ENCODE measurements at places on chromosomes 7 and 10. TPM values are rescaled to one million over a fixed set of nuclear protein-coding genes. Genes with fewer than 3 reads are reported as not detected.

DNA sequence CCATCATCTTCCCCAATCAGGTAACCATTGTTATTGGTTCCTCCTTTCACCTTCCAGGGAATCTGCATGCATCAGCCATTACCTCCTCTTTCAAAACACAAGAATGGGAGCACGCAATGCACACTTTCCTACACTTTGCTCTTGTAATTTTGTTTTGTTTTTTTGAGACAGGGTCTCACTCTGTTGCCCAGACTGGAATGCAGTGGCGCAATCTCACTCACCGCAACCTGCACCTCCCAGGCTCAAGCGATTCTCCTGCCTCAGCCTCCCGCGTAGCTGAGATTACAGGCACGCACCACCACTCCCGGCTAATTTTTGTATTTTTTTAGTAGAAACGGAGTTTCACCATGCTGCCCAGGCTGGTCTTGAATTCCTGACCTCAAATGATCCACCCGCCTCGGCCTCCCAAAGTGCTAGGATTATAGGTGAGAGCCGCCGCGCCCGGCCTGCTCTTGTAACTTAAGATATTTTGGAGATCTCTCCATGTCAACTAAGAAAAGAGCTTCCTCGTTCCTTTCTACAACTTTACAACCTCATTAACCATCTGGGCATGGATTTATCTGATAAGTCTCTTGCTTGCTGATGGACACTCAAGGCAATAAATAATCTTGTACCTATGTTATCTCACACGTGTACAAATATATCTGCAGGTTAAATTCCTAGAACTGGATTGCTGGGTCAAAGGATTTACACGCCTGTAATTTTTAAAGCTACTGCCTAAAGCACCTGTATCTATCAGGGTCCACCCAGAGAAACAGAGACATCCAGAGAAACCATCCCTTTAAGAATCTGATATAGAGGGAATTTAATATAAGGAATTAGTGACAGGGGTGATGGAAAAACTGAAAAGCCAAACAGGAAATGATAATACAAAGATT, 4.2 kb downstream of the CYTH3 start:
- no peak overlapping the region for H3K4me3 ChIP-seq
- DNase-seq: no peak
- peak overlapping the region; percentile 46 for H3K27ac ChIP-seq
- no peaks in the 10 kb centered on the region for H3K27me3 ChIP-seq
- H3K36me3 ChIP-seq: no peaks in the 10 kb centered on the region

DPYSL4 gene
- total RNA-seq: 2.1 TPM

CPN1 gene
- not detected for total RNA-seq

- H3K4me1 ChIP-seq: no peaks in the 10 kb centered on the region
- DNase-seq: no peak
- H3K27ac ChIP-seq: no peak overlapping the region
- H3K4me3 ChIP-seq: no peak overlapping the region
Measured at GRCh38 chr7:1961701-1962276, 271.0 kb downstream of the MAD1L1 start.

- no peak for DNase-seq
- H3K27ac ChIP-seq: no peak overlapping the region
- H3K4me3 ChIP-seq: no peak overlapping the region
- no peaks in the 10 kb centered on the region for H3K4me1 ChIP-seq
Measured at GRCh38 chr7:97772045-97772901, 40.4 kb downstream of the TAC1 start.

- no peaks in the 10 kb centered on the region for H3K27me3 ChIP-seq
- H3K27ac ChIP-seq: no peak overlapping the region
- H3K36me3 ChIP-seq: no peaks in the 10 kb centered on the region
- H3K4me3 ChIP-seq: no peak overlapping the region
Measured at GRCh38 chr7:95688931-95689495, 83.3 kb upstream of the DYNC1I1 start.

DNA sequence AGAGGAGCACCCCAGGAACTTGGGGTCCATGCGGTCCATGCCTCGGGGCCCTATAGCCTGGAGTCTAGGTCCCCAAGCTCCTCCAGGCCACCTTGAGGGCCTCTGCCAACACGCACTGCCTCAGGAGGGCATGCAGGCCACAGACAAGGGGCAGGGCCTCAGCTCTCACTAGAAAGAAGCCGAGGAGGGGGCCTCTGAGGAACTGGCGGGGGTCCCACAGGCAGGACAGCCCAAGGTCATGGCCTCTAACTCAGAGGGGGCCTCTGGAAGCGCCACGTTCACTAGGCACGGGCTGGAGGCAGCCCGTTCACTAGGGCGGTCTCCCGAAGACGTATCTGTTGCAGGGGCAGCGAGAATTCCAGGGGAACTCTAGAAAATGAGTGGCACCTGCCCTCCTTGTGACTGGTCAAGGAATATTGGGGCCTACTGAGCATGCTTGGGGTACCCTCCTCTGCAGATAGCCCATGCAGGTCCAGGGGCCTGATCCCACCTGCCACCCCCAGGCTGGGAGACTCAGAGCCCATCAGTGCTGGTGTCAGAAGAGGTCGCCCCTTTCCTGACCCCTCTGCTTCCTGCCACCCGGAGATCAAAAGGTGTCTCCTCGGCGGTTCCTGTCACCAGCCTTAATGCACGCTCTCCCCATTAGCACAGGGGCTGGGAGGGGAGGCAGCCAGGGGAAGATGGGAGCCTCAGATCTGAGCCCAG, 86.7 kb upstream of the RET start:
- no peaks in the 10 kb centered on the region for H3K27me3 ChIP-seq
- H3K4me1 ChIP-seq: no peaks in the 10 kb centered on the region
- H3K27ac ChIP-seq: no peak overlapping the region
- H3K36me3 ChIP-seq: no peaks in the 10 kb centered on the region

SORCS1 gene
- total RNA-seq: 0.15 TPM

GRCh38 chr7:16669581-16669980, 23.6 kb downstream of the BZW2 start:
- H3K36me3 ChIP-seq: peaks cover 11% of the 10 kb centered on the region
- H3K27me3 ChIP-seq: no peaks in the 10 kb centered on the region
- peaks cover 17% of the 10 kb centered on the region for H3K4me1 ChIP-seq
- DNase-seq: no peak
- H3K4me3 ChIP-seq: no peak overlapping the region
- H3K27ac ChIP-seq: no peak overlapping the region

DNA sequence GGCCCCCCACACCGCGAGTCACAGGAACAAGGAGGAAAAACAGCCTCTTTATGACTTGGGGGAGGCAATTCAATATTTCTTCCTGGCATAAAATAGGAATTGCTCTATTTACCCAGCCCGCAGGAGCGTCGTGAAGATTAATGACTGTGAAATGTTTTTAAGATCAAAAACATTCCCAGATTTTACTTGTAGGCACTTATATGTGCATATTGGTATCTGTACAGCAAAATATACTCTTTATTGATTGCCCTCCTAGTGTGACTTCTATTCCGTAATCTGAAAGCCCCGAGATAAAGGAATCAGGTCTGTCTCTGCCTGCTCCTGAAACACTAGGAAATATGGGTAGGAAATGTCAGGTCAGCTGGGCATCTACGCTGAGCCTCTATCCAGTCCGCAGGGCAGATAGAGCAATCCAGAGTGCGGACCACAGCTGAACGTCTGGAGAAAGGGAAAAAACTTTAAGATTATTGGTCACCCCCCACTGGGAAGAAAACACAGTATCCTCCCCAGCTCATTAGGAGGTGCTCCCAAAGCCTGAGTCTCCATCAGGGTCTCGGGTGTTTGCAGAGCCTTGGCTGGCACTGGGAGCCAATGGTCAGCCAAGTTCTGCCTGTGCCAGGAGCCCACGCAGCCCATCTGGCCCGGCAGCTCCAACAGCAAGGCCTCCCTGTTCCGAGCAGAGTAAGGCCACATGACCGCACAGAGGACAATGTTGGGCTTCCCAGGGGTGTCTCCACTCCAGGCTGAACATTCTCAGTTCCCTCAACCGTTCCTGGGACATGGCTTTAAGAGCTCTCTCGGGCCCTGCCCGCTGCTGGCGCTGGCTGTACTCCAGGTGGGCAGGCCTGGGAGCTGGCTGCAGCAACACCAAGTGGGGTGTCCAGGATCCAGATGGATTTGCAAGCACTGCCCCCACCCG, 7.7 kb downstream of the CTBP2 start:
- peak overlapping the region; percentile 46 for H3K4me3 ChIP-seq
- DNase-seq: peak; percentile 78
- H3K4me1 ChIP-seq: peaks cover 94% of the 10 kb centered on the region
- H3K27me3 ChIP-seq: no peaks in the 10 kb centered on the region

HGF gene
- total RNA-seq: 17.2 TPM

KCNH2 gene
- 2.4 TPM for total RNA-seq

ASL gene
- 48.7 TPM for total RNA-seq

GARS1 gene
- total RNA-seq: 67.7 TPM
